ENCODE measurements at places on chromosomes 7 and 10.

DNA sequence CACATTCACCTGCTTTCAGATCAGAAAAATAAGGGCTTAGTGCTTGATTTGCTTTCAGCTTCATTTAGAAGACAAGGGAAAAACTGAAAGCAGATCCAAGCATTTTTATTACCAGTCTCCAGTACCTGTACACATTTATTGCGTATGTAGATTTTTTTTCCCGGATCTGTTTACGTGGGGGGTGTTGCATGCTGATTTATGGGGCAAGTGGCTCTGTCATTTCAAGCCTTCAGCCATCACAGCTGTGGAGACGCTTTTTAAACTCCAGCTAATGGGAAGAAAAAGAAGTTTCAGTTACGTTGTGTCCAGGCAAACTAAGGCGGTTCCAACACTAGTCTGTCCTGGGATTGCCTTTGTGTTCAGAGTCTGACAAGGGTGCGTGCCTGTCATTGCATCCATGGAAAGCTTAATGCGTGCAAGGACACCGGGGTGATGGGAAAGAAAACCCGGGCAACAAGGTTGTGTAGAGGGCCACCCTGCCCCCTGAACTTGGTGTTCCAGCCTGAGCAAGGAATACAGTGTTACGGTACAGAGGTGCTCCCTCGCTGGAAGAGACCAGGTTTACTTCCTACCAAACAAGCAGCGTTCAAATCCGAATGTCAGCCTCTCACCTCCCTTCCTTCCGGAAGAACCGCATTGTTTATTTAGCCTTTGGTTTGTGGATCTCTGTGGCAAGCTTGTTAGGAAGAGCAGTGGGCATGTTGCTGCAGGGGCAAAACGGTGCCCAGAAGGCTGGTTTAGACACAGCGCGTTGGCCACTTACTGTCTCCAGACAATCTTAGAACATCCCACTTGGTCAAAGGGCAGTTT lies 128.2 kb downstream of the FGFR2 start:
- DNase-seq = no peak

GRCh38 chr7:141495057-141495456 lies 56.2 kb upstream of the AGK start:
- peak; percentile 22 for DNase-seq

- no peak for DNase-seq
Observed at GRCh38 chr10:26977635-26978034, 116.9 kb upstream of the ABI1 start.

DNA sequence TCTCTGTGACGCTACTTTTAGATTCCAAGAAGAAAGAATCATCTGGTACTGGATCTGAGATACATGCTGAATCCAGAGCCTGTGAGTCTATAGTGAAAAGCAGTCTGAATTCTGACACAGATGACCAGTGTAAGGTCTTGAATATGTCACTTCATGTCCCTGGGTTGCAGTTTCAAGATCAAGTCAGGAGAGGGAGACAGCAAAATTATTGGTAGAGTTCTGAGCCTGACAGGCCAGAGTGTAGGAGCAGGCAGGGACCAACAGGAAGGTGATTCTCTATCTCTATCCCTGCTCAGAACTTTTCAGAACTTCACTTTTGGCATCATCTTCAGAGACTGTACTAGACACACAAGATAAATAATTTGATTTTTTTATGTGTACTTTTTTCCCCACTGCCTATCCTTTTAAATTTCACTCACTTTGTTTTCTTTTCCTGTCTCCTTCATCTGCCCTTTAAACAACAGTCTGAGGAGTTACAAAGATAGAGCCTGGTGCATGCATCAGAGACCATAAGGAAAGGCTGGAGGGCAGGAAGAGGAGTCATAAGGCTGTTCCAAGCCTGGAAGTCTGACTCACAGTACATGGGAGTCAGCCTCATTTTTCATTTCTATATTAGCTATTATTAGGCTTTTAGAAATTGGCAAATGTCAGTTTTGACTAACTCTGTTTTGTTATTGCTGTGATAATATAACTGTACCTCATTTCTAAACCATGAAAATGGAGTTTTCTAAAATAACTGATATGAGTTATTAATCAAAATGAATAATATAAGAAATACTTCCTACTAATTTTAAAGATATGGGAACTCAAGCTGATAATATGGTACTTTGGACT lies 120.2 kb upstream of the TMEM229A start:
- peak; percentile 42 for DNase-seq

DNA sequence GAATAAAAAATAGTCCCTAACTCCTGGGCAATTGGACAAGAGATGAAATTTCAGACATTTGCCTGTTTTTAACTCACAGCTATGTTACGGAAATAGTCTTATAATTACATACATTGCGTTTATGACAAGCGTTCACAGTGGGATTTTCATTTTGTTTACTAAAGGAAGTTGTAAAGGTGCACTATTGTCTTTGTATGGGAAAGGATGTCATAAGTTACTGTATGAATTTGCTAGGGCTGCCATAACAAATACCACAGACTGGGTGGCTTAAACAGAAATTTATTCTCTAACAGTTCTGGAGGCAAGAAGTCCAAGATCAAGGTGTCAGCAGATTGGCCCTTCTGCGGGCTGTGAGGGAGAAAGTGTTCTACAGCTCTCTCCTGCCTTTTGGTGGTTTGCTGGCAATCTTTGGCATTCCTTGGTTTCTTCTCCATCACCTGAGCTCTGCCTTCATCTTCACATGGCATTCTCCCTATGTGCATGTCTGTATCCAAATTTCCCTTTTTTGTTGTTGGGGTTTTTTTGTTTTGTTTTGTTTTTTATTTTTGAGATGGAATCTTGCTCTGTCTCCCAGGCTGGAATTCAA lies 5.6 kb downstream of the NFE2L3 start:
- no peak for DNase-seq

DNA sequence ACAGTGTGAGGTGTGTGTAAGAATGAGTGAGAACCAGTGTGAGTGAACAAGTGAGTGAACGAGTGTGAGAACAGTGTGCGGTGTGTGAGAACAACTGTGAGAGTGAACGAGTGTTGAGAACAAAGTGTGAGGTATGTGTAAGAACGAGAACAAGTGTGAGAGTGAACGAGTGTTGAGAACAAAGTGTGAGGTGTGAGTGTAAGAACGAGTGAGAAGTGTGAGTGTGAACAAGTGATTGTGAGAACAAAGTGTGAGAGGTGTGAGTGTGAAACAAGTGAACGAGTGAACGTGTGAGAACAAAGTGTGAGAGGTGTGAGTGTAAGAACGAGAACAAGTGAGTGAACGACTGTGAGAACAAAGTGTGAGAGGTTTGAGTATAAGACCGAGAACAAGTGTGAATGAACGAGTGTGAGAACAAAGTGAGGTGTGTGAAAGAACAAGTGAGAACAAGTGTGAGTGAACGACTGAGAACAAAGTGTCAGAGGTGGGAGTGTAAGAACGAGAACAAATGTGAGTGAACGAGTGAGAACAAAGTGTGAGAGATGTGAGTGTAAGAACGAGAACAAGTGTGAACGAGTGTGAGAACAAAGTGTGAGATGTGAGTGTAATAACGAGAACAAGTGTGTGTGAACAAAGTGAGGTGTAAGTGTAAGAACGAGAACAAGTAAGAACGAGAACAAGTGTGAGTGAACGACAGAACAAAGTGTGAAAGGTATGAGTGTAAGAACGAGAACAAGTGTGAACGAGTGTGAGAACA lies 47.9 kb downstream of the ESYT2 start:
- DNase-seq = no peak

DNA sequence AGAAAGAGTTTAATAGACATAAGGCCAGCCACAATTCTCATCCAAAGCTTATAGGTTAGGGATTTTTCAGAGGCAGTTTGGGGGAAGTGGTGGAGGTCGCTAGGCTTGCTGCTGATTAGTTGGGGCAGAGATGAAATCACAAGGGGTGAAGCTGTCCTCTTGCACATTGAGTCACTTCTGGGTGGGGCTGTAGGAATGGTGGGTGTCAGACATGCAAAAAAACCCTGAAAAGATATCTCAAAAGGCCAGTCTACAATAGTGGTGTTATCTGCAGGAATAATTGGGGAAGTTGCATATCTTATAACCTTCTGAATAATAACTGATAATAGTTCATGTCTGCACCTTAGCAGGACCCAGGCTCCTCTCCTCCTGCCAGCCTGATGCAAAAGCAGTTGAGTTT lies 2.1 kb downstream of the FAM24B start:
- no peak for DNase-seq

- DNase-seq = peak; percentile 66
Observed at GRCh38 chr10:102422545-102423129, 2.0 kb downstream of the FBXL15 start.
